ENCODE measurements at places on chromosomes 13 and 19.
A peak's percentile ranks its signal among the peaks of the same experiment; 100 is the strongest.

DNA sequence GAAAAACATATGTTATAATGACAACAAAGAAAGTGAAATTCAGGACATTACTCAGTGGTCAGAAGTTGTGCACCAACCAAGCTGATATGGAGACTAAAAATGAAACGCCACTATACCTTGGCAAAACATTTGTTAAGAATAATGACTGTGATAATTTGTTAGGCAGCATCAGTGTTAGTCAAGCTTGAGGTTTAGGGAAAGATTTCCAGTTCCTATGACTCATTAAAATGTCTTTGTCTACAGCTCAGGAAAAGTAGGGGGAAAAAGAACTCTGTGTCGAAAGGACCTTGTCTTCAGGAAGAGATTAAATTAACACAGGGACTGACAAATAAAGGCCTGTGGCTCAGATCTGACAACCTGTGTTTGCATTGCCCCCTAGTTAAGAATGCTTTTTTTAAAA is 764.1 kb upstream of the SLITRK6 start:
- no peak for DNase-seq

- no peak for DNase-seq
These were observed 126.7 kb downstream of the STARD13 start for GRCh38 chr13:33158816-33159215.

DNA sequence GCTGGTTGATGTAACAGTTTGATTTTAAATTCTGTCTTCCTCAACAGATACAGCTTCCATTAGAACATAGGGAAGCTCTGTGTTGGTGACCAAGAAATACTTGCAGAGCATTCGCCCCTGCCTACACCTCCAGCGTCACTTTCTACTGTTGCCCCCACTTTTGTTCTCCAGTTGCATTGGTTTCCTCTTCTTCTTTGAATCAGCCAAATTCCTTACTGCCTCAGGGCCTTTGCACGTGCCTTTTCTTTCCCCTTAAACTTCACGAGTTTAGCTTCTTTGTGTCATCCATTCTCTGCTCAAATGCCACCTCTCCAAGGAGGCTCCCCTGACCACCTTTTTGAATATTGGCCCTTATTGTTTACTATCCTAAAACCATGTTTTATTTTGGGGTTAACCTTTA is 5.7 kb downstream of the KLK5 start:
- no peak for DNase-seq

GRCh38 chr19:7450243-7451223 is 38.3 kb downstream of the PEX11G start:
- DNase-seq, result no peak

GRCh38 chr13:76953968-76954367 is 5.7 kb downstream of the ACOD1 start:
- DNase-seq, result no peak

DNA sequence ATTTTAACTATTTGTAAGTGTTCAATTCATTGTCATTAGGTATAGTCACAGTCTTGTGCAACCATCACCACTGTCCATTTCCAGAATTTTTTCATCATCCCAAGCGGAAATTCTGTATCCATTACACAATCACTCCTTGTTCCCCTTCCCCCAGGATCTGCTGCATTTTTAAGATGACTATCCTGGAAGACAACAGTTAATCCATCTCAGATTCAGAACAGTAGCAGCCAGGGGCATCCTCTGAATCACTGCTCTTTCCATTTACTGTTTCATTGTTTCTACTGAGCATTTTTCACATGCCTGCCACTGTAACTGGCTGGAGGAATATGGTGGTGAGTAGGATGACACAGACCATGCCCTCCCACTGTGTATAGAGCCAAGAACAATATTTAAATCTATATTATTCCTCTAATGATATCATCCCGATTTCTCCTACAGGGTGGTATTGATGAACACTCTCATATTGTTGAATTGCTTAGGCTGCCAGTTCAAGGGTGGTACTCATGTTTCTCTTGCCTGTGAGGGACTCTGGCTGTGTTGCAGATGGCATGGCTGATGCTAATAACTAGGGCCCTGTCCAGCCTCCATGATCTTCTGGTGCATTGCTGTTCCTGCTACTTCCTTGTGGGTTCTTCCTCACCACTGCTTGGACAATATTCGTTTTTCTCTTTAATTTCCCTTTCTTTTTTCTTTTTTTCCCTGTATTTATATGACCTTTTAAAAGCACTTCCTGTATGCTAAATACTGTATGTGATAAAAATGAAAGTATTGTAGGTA is 59.0 kb downstream of the WDFY2 start:
- DNase-seq, result no peak

GRCh38 chr19:8046569-8047165 is 5.9 kb upstream of the CCL25 start:
- DNase-seq, result no peak

- no peak for DNase-seq
These were observed 15.2 kb downstream of the DACH1 start for GRCh38 chr13:71851498-71852409.

DNA sequence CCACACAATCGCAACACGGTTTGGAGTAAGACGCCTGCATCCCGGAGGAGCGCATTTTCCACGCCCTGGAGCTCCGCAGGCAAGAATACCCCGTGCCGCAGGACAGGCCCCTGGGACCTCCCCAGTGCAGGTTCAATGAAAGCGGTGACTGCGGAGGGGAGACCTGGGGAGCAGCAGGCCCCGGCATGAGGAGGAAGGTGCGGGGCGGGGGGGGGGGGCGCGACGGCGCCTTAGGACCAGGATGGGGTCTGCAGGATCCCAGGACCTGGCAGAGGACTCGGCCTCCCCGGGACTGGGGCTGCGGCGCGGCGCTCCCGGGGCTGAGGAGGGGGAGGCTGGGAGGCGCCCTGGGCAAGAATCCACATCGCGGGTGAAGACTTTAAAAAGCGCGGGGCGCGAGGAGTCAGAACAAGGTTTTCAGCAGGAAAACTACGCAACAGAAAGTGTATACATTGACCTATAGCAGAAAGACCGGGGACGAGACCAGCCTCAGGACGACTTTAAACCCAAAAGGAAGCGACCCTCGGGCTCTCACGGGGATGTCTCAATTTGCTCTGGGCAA is 432 bp downstream of the ZNF611 start:
- no peak for DNase-seq

DNA sequence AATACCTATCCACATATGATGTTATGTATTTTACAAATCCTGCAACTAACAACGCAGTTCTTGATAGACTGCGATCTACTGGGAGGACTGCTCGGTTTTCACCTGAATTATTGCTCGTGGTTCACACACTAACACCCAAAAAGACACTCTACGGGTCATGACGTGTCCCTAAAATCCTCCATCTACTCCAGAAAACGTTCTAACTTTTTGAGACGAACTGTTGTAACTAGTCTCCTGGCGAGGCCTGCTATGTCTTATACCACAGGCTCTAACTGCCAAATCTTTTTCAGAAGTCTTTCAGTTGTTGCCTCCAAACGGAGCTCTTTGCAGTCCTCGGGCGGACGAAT is 108.2 kb downstream of the KCNRG start:
- no peak for DNase-seq

DNA sequence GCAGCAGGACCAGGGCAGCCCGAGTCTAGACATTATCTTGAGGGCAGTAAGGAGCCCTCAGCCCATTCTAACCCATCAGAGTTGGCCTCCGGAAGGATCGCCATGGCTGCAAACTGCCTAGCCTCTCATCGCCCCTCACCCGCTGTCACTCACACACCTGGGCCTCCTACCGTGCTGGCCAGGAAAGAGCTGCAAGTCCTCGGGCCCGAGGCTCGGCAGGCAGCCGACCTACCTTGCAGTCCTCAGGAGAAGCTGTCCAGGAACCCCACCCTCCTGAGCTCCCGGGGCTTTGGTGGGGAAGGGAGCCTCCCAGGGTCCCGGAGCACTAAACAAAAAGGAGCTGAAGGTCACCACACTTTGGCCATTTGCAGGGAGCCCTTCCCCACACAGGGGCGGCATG is 46.8 kb downstream of the CCNE1 start:
- DNase-seq, result no peak

DNA sequence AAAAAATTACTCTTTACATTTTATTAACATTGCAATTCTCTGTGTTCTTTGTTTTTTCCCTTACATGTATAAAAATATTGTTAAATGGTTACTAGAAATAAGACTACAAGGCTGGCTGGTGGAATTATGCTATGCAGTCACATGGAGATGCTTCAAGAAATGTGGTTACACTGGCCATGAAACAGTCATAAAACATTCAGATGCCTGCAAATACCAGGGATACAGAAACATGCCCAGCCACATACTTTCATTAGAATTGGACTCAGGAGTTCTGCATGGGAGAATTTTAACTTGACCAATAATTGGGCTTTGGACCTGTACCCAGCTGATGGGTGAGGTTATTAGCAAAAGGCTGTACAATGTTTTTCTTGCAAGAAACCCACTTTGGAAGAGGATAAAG is 1407.7 kb upstream of the SLC10A2 start:
- DNase-seq, result no peak

DNA sequence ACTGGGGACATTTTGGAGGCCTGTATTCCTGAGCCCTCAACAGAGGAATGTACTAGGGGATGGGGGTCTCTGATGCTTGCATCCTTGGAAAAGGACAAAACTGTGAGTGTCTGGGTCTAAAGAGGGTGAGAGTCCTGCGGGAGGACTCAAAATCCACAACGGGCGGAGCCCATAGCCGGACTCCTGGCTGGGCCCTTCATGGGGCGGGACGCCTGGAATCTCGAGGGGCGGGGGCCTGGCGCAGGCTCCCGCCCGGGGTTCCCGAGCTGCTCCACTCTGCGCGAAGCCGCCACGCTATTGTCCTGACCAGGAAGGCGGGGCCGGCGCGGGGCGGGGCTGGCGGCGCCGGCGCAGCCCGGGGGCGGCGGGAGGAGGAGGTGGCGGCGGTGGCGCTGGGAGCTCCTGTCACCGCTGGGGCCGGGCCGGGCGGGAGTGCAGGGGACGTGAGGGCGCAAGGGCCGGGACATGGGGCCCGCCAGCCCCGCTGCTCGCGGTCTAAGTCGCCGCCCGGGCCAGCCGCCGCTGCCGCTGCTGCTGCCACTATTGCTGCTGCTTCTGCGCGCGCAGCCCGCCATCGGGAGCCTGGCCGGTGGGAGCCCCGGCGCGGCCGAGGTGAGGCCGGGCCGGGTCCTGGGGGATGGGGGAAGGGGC is at the start of gene APLP1:
Gene APLP1, plus strand, starts transcription at position 403 of the 651 bp plus-strand sequence. Its CDS starts 63 bp downstream, at position 466.
- peak; percentile 48 for DNase-seq

GRCh38 chr13:42548731-42549551 is 25.0 kb upstream of the TNFSF11 start:
- DNase-seq, result no peak

- DNase-seq, result no peak
These were observed 270.4 kb downstream of the DCT start for GRCh38 chr13:94209117-94209516.

GRCh38 chr19:42121656-42122069 is 10.6 kb downstream of the POU2F2 start:
- DNase-seq, result peak; percentile 66

- DNase-seq, result no peak
These were observed 202.4 kb downstream of the RFC3 start for GRCh38 chr13:34020388-34020787.

DNA sequence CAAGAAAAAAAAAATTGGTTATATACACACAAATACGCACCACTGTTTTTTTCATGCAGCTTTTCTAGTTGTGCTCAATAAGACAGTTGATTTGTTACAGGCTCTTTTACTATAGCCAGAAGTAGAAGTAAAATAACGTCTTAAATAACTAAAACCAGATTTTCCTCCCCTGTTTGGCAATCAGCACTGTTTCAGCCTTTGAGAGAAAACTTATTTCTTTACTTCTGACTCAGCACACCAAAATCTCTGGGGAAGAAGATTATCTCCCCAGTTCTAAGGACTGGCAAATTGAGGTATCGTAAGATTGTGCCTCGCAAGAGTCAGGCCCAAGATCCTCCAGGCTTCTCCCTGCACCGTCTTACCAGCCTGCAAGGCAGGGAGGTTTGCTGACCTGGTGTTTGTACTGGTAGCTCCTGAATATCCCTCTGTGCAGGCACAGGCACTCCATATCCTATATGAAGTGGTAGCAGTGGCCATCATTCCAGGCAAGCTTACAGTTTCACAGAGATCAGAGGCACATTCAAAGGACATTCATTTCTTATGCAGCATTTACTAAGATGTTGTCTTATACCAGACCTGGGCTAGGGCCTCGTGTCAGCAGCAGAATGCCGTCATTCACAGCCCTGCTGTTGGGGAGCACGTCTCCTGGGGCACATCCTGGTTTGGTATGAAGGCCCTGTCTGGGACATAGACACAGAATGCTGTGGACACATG is 268.2 kb downstream of the ZNF536 start:
- no peak for DNase-seq

DNA sequence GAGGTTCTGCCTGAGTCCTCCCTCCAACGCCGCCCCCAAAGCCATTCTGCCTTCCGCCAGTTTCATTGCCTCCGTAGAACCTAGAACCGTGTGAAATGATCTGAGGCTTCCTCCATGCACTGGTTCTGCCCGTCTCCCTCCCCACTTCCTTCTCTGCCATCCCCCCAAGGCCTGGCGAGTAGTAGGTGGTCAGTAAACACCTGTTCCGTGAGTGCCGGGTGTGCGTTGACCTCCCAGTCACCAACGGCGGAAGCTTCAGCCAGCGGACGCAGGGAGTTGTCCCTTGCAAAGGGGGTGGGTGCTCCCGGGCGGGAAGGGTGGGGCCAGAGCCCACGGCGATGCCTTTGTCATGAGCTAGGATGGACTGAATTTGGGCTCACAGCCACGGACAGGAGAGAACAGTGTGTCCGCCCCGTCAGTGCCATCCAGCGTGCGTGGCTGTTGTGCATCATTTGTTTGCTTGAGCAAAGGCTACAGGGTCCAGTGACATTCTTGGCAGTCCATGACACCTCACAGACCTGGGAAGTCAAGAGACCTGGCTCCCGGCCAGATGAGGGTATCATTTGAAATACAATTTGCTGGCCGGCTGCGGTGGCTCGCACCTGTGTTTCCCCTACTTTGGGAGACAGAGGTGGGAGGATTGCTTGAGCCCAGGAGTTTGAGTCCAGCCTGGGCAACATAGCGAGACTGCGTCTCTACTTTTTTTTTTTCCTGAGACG is 43.1 kb downstream of the NFIC start:
- no peak for DNase-seq

- DNase-seq, result no peak
These were observed 646.2 kb upstream of the ATXN8OS start for GRCh38 chr13:69461397-69461796.

DNA sequence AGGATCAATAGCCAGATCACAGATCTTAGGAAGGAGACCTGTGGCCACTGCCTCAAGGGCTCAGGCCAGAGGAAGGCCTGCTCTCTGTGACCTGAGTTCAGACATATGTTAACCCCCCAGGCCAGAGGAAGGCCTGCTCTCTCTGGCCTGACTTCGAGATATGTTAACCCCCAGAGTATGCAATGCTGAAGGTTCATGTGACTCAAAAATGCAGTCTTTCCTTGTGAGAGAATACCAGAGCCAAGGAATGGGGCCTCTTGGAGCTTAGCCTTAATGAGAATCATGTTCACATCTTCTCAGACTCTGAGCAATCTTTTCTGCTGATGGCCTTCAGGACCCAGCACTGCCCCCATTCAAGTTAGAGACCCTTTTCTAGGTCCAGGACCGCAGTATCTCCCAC is 36.7 kb downstream of the MBNL2 start:
- no peak for DNase-seq
